Thyroid gland (tissue), 4 donors: ENCODE measurements at places on chromosomes 12 and 14. TPM values are rescaled to one million over a fixed set of nuclear protein-coding genes. Genes with fewer than 3 reads are reported as not detected.
A peak's percentile ranks its signal among the peaks of the same experiment; 100 is the strongest.

The DCN gene
- total RNA-seq = 2,364 TPM

The ALX1 gene
- total RNA-seq = not detected

The HOXC9 gene
- total RNA-seq = not detected

The SELPLG gene
- total RNA-seq = 3.0 TPM

The B4GALNT3 gene
- 6.4 TPM for total RNA-seq

The STAB2 gene
- 2.0 TPM for total RNA-seq

The PLA2G1B gene
- not detected for total RNA-seq

The USP44 gene
- 7.6 TPM for total RNA-seq

The NPAS3 gene
- 4.0 TPM for total RNA-seq

The SYT10 gene
- total RNA-seq = not detected

The GLRX5 gene
- 64.1 TPM for total RNA-seq

The HOXC10 gene
- not detected for total RNA-seq

DNA sequence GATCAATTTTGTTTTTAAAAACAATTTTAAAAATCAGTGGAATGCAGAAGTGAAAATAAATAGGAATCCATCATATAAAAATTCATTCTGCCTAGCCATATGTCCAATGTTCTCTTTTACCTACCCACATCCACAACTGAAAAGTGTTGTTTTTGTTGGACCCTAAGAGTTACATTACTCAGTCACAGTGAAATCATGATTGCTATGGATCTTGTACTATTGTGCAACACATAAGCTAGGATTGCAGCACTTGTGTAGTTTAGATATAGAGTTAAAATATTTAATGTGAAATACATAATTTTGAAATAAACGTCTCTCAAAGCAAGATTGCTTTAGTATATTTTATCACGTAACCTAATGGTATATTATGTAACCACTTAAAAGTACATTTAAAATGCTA, 213.3 kb upstream of the CLEC14A start:
- no peak overlapping the region for H3K4me3 ChIP-seq
- no peak overlapping the region for H3K27ac ChIP-seq
- no peaks in the 10 kb centered on the region for H3K27me3 ChIP-seq
- no peak for DNase-seq

GRCh38 chr12:52581066-52581465, 7.4 kb upstream of the KRT74 start:
- no peaks in the 10 kb centered on the region for H3K27me3 ChIP-seq
- no peaks in the 10 kb centered on the region for H3K36me3 ChIP-seq
- H3K4me3 ChIP-seq = no peak overlapping the region
- no peak overlapping the region for H3K27ac ChIP-seq
- peaks cover 8% of the 10 kb centered on the region for H3K4me1 ChIP-seq
- no peak for DNase-seq

GRCh38 chr12:83514372-83514771, 827.7 kb downstream of the TMTC2 start:
- no peak overlapping the region for H3K4me3 ChIP-seq
- DNase-seq = no peak
- H3K27ac ChIP-seq = no peak overlapping the region
- no peaks in the 10 kb centered on the region for H3K27me3 ChIP-seq
- no peaks in the 10 kb centered on the region for H3K36me3 ChIP-seq

DNA sequence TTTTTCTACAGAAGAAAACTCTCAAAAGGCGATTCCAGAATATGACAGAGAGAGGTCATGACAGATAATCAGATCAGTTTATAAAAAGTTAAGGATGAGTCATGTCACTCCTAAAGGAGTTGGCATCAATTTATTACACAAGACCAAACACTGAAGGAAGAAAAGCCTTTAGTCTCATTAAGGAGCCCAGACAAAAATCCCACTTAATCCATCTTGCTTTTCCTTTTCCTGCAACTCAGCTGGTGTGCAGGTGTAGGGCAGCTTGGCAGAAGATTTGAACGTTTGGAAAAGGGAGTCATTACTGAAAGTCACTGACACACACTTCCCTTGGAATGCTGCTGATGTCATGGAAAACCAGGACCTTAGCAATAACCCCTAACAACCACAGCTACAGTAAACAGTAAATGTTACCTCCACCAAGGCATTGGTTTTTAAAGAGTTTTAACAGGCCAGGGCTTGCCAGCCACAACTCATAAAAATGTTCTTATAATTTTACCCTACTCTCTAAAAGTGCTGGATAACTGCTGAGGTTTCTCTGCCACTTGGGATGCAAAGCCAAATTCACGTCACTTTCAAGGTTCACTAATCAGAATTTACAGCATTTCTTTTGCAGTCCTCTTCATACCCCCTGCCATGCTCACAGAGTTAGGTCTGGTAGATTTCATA, 320.6 kb downstream of the RAD51B start:
- H3K27ac ChIP-seq = peak overlapping the region; percentile 68
- no peaks in the 10 kb centered on the region for H3K27me3 ChIP-seq
- H3K36me3 ChIP-seq = no peaks in the 10 kb centered on the region
- H3K4me1 ChIP-seq = peaks cover 43% of the 10 kb centered on the region
- DNase-seq = peak; percentile 38
- H3K4me3 ChIP-seq = no peak overlapping the region

GRCh38 chr12:68131867-68132414, 27.6 kb downstream of the IFNG start:
- DNase-seq = no peak
- no peak overlapping the region for H3K4me3 ChIP-seq
- H3K36me3 ChIP-seq = no peaks in the 10 kb centered on the region
- H3K27me3 ChIP-seq = no peaks in the 10 kb centered on the region
- H3K4me1 ChIP-seq = no peaks in the 10 kb centered on the region

GRCh38 chr12:116687888-116688287, 50.0 kb downstream of the SPRING1 start:
- no peak overlapping the region for H3K27ac ChIP-seq
- DNase-seq = no peak
- H3K36me3 ChIP-seq = no peaks in the 10 kb centered on the region
- no peak overlapping the region for H3K4me3 ChIP-seq
- H3K27me3 ChIP-seq = no peaks in the 10 kb centered on the region
- H3K4me1 ChIP-seq = peaks cover 5% of the 10 kb centered on the region

- no peak for DNase-seq
- H3K4me3 ChIP-seq = no peak overlapping the region
- H3K4me1 ChIP-seq = peaks cover 18% of the 10 kb centered on the region
- no peak overlapping the region for H3K27ac ChIP-seq
These were observed 108.7 kb upstream of the MAP1LC3B2 start for GRCh38 chr12:116450406-116450910.

- H3K36me3 ChIP-seq = no peaks in the 10 kb centered on the region
- H3K27ac ChIP-seq = no peak overlapping the region
- H3K4me1 ChIP-seq = no peaks in the 10 kb centered on the region
- DNase-seq = no peak
- no peak overlapping the region for H3K4me3 ChIP-seq
- no peaks in the 10 kb centered on the region for H3K27me3 ChIP-seq
These were observed 200.2 kb downstream of the CHST11 start for GRCh38 chr12:104656921-104657320.

DNA sequence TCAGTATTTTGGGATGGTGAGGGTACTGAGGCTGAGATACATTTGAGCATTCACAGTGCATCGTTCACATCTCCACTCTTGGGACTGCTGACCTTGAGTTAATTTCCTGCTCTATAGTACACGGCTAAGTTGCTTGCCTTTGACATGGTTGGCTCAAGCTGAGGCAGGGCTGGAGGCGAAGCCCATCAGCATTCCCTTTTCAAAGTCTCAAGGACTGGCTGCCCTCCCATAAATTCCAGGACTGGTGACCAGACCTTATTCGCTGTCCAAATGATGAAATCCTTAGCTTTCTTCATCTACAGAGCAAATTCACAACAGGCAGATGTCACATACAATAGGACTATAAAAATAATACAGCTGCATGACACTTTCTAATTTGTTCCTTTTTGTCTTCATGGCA, 85.9 kb downstream of the SSPN start:
- no peaks in the 10 kb centered on the region for H3K27me3 ChIP-seq
- no peak overlapping the region for H3K4me3 ChIP-seq
- no peak for DNase-seq
- peaks cover 34% of the 10 kb centered on the region for H3K4me1 ChIP-seq
- H3K27ac ChIP-seq = peak overlapping the region; percentile 39
- no peaks in the 10 kb centered on the region for H3K36me3 ChIP-seq

DNA sequence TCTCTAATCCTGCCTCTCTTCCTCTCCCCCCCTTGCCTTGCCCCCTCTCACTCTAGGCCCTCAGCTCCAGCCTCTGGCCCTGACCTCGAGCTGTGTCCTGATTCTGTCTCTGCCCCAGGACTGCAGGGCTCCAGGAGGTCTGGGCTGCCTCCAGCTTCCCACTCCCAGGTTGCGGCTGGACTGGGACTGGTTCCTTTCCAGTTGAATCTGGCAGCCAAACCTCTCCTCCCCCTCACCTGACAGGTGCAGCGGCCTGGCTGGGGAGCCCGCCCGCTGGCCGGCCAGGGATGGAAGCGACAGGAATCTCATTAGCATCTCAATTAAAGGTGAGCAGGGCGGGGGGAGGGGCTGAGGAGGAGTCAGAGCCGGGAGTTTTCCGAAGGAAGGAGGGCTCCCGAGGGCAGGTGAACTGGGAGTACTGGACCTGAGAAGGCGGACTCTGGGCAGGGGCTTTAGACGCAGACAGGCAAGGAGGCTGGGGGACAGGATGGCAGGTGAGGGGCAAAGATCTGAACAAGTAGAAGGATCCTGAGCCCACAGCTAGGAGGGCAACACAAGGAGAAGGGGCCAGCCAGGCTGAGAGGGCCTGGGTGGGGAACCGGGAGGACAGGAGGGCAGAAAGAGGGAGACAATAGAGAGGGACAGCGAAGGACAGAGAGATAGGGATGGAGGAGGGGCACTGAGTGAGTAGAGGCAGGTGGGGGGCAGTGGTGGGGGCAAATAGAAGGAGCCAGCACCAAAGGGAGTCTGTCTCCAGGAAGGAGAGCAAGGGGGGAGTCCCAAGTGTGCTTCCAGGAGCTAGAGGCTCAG, at the start of gene SCNN1A:
SCNN1A (minus strand) TSS at position 295 of the 810 bp plus-strand sequence. CDS start 780 bp downstream, outside the sequence.
- no peaks in the 10 kb centered on the region for H3K36me3 ChIP-seq
- DNase-seq = peak; percentile 93
- no peaks in the 10 kb centered on the region for H3K27me3 ChIP-seq
- peaks cover 79% of the 10 kb centered on the region for H3K4me1 ChIP-seq

- peak; percentile 30 for DNase-seq
- peaks cover 52% of the 10 kb centered on the region for H3K4me1 ChIP-seq
- H3K4me3 ChIP-seq = no peak overlapping the region
- H3K27me3 ChIP-seq = no peaks in the 10 kb centered on the region
These were observed 12.7 kb downstream of the SLC11A2 start for GRCh38 chr12:51013441-51013840.

DNA sequence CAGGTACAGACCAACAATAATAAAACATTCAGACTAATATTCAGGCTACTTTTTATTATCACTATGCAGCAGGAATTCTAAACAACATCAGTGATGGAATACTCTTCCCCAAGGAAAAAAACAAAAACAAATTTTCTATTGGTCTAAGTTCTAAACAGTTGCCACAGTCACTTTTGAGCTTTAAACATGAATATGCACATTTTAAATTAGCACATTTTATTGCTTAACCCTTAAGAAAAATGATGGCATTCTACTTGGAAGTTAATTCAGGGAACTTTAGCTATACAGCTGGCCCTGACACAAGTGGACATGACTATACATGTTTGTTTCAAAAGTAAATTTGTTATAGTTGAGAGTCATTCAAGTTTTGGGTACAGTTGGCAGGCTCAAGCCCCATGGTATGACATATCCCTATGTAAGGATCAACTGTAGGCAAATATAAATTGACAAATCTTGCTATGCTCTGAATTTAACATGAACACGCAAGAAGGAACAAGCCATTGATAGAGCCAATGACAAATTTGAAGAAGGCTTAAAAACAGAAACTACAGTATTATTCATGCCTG, 224.3 kb upstream of the AMIGO2 start:
- no peak overlapping the region for H3K4me3 ChIP-seq
- H3K4me1 ChIP-seq = no peaks in the 10 kb centered on the region
- H3K36me3 ChIP-seq = no peaks in the 10 kb centered on the region
- DNase-seq = no peak

- H3K4me3 ChIP-seq = no peak overlapping the region
- H3K27me3 ChIP-seq = no peaks in the 10 kb centered on the region
- no peaks in the 10 kb centered on the region for H3K4me1 ChIP-seq
- DNase-seq = no peak
- H3K27ac ChIP-seq = no peak overlapping the region
These were observed 28.2 kb upstream of the AMIGO2 start for GRCh38 chr12:47107926-47108325.

DNA sequence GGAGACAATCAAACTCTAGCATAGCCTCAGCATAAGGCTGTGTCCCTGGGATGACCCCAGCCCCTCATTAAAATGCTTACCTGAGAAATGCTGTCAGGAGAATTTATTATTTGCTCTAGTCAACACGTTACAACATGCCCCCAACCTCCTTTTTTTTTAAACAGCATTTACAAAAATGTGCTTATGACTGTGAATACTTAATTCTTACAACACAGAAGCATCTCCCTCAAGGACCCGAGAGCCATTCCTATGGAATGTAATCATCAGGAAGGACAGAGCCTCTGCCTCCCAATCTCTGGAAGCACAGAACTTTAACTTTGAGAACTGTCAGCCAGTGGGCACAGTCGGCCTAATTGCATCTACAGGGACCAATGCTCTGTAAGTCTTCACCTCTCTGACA, 136.6 kb upstream of the OVCH1 start:
- H3K36me3 ChIP-seq = no peaks in the 10 kb centered on the region
- H3K27ac ChIP-seq = no peak overlapping the region
- no peaks in the 10 kb centered on the region for H3K4me1 ChIP-seq
- no peak overlapping the region for H3K4me3 ChIP-seq

- no peak overlapping the region for H3K4me3 ChIP-seq
- H3K36me3 ChIP-seq = no peaks in the 10 kb centered on the region
- no peaks in the 10 kb centered on the region for H3K27me3 ChIP-seq
- H3K27ac ChIP-seq = peak overlapping the region; percentile 95
- DNase-seq = no peak
These were observed 24.2 kb upstream of the YY1 start for GRCh38 chr14:100214770-100215083.

- no peak overlapping the region for H3K27ac ChIP-seq
- no peaks in the 10 kb centered on the region for H3K27me3 ChIP-seq
- H3K4me3 ChIP-seq = no peak overlapping the region
- H3K4me1 ChIP-seq = no peaks in the 10 kb centered on the region
These were observed 160.6 kb downstream of the CAPZA3 start for GRCh38 chr12:18898470-18898869.

- no peak for DNase-seq
- no peaks in the 10 kb centered on the region for H3K27me3 ChIP-seq
- no peaks in the 10 kb centered on the region for H3K36me3 ChIP-seq
- no peak overlapping the region for H3K4me3 ChIP-seq
- H3K27ac ChIP-seq = no peak overlapping the region
These were observed 36.8 kb downstream of the FLVCR2 start for GRCh38 chr14:75615200-75615599.

- peaks cover 6% of the 10 kb centered on the region for H3K4me1 ChIP-seq
- no peak for DNase-seq
- no peak overlapping the region for H3K27ac ChIP-seq
These were observed 31.6 kb downstream of the AK7 start for GRCh38 chr14:96423446-96424108.

DNA sequence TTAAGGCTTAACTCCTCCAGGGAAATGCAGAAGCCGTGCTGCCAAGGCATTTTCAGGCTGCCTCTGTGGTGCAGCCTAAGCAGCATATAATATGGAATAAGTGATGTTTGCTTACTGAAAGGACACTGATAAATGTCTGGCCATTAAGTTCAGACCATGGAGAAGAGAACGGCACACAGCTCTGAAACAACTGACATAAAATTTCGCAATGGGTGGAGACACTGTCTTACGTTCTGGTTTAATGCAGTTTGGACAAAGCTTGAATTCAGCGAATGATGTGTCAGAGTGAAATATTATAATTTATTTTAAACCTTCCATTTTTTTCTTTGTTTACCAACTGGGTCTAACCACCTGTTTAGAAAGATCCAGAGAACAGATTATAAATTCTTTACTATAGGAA, 27.2 kb upstream of the NRXN3 start:
- H3K27ac ChIP-seq = no peak overlapping the region
- H3K4me3 ChIP-seq = no peak overlapping the region
- no peaks in the 10 kb centered on the region for H3K27me3 ChIP-seq
- no peaks in the 10 kb centered on the region for H3K36me3 ChIP-seq
